NT2/D1 (cell line): ENCODE measurements at places on chromosomes 12 and 14.

GRCh38 chr12:79686171-79686570, 4.6 kb downstream of the PAWR start:
- DNase-seq = no peak

DNA sequence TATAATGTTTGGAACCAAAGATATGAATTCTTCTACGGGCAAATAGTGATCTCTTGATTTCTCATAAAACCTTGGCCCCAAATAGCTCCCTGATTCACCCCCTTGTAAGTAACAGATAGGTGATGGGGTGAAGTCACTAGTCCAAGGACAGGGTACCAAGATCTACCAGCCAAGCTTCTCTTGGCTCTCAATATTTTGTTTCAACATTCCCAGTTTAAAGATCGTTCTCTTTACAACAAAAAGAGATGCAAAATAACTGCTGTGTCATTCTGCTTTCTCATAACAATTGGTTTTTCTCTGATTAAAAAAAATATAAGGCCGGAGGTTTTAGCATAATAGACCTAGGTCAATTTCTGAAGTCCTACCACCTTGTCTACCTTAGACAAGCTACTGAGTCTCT, 11.8 kb downstream of the PAH start:
- DNase-seq = no peak

GRCh38 chr14:24231263-24232120, 675 bp downstream of the NEDD8 start:
- no peak for DNase-seq

DNA sequence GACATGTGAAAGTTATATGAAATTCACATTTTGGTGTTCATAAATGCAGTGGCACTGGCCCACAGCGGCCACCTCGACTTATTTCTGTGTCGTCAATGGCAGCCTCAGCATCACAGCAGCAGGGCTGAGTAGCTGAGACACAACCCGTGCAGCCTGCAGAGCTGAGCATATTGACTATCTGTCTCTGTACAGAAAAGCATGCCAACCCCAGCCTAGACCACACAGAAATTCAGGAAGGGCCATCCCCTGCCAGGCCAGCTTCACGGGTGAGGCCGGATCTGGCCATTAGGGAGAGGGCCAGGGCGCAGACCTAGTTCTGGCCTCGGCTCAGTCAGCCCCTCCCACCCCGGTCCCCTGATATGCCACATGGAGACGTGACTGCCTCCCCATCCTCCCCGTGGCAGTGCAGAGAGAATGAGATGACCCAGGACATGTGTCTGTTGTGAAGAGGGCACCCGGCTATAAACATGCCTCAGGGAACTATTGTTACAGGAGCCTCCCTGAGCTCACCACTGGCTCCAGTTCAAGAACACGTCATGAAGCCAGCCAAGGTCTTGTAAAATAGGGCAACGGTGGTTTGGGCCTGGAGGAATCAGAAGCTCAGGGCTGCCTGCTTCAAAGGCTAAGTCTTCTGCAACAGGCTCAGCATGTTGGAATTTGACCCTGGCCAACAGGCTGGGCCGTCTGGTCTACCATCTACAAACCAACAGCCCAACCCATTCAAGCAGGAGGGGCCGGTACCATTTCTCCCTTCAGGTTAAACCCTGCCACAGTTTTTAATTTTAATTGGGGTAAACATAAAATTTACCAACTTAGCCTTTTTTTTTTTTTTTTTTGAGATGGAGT, 25.5 kb downstream of the SCARB1 start:
- DNase-seq = no peak

DNA sequence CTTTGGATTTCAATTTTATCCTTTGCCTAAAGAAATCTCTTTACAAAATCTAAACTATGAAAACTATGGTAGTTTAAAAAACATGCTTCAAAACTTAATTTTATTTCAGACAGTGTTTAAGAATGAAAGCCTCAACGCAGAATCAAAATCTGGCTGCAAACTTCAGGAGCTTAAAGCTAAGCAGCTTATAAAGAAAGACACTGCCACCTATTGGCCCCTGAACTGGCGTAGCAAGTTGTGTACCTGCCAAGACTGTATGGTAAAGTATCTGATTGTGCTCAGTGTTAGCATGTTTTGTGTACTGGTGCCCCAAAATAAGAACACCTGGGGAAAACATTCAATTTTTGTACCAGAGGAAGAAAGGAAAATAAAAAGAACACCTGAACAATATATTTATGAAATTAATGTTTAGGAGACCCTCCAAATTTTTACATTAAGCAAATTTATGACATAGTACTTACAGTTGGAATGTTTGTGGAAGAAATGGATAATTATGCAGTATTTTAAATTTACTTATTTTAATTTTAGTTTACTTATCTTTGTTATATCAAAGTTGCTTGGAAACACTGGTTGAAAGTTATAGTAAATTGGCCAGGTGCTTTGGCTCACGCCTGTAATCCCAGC, 12.2 kb downstream of the UBR7 start:
- DNase-seq = peak; percentile 35

DNA sequence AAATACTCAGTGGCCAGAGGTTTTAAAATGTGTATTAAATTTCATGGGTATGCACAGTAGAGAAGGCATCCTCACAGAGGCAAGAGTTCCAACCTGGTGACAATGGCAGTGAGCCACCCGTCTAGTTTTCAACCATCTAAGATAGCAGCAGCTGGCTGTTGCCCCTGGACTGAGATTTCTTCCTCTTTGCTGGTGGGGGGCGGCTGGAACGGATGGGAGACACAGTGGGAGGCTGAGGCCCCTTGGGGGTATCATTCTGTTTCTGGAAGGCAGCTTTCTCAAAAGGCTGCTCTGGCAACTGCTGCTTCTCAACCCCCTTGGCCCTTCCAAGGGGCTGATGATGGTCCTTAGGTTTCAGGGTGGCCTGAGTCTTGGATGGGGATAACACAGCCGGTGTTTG, 1.0 kb upstream of the IFFO1 start:
- DNase-seq = no peak

GRCh38 chr14:75223664-75224154, 47.3 kb upstream of the TMED10 start:
- peak; percentile 62 for DNase-seq

GRCh38 chr12:79115743-79116142, 251.2 kb downstream of the SYT1 start:
- no peak for DNase-seq

GRCh38 chr12:111606767-111607230, 7.7 kb upstream of the ATXN2 start:
- no peak for DNase-seq

- no peak for DNase-seq
Measured at GRCh38 chr14:70934502-70935134, 27.4 kb downstream of the PCNX1 start.

DNA sequence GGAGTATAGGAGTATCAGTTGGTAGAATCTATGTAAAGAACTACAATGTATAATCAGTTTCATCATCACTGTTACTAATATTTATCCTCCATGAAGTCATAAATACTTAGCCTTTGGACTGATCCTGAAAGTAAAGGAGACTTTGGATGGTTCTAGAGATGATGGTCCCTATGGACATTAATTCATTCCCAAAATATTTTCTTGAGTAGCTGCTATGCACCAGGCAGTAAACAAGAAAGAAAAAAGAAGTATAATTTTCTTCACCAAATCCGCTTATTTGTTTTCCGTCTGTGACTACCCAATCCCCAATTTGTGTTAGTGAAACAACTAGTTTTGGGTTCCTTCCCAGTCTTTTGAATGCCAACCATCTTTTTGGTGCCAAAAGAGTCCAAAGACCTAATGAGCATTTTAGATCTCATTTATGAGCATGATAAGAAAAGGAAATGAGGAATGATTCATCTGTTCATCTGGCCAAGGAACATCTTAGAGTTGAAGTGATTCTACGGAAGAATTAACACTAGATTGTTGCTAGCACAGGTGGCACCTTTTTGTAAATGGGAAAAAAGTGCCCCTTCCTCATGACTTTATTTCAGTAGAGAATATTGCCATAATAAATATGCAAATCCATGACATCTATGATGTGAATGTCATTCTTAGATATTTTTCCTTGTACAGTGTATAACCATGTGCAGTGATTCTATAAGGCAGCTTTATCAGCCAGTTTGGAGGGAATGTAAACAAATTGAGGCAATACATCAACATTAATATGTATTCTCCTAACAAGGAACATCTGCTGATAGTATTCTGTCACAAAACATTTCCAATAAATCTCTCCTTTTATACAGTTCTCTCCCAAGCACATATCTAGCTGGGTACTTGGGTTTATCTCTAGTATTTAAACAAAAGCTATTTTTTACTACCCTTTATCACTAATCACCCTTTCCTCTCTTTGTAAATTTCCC, 85.1 kb upstream of the CCDC91 start:
- no peak for DNase-seq

DNA sequence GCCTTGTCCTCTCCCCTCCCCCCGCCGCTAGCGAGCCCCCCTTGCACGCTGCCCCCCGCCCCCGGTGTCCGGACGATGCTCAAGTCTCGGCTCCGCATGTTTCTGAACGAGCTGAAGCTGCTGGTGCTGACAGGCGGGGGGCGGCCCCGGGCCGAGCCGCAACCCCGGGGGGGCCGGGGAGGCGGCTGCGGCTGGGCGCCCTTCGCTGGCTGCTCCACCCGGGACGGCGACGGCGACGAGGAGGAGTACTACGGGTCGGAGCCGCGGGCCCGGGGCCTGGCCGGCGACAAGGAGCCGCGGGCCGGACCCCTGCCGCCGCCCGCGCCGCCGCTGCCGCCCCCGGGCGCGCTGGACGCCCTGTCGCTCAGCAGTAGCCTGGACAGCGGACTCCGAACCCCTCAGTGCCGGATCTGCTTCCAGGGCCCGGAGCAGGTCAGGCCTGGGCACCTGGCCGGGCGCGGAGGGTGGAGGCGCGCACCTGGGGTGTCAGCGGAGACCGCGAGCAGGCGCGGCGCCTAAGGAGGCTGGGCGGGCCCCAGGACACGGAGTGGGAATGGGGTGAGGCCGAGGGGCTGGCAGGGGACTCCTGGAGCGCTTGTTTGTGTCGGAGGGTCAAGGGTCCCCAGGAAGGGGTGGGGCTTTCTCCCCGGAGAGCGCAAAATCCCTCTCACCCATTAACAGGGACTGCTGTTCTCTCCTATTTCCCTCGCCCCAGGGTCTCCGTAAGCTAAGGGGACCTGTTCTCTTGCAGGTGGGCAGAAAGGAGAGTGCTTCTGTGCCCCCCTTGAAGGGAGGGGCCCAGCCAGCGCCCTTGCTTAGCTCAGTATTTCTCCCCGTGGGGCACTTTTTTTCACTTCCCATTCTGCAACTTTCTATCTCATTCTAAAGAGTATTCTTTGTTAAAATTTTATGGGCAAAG, 810 bp downstream of the MARCHF9 start:
- DNase-seq = no peak

DNA sequence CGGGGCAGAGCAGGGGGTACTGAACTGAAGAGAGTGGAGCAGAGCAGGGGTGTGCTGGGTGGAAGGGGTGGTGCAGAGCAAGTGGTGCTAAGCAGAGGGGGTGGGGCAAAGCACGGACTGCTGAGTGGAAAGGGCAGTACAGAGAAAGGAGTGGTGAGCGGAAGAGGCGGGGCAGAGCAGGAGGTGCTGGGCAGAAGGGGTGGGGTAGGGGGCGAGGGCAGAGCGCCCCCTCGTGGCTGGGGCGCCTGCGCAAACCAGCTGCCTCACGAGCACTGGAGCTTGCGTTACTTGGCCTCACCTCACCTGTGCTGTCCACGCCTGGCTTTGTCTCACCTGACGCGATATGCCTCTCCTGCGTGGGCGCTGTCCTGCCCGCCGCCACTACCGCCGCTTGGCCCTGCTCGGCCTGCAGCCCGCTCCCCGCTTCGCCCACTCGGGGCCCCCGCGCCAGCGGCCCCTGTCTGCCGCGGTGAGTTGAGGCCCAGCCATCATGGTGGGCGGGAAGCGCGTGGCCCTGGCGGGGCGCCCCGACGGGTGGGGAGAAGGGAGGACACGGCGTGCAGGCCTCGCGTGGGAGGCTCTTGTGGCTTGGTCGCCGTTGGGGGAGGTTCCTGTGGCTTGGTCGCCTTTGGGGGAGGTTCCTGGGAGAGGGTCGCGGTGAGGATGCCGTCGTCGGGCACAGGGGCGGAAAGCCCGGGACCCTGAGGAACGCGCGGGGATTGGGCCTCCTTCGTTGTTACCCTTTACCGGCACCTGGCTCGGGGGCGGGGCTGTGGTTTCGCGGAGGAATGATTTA, at the start of gene COX8C:
TSS of gene COX8C (plus strand) at position 257 of the 796 bp plus-strand sequence. CDS start at position 344, 87 bp downstream.
- no peak for DNase-seq

GRCh38 chr14:32597771-32598170, 268.7 kb downstream of the AKAP6 start:
- no peak for DNase-seq

- no peak for DNase-seq
Measured at GRCh38 chr12:82476511-82476910, 118.2 kb downstream of the METTL25 start.

- DNase-seq = no peak
Measured at GRCh38 chr14:94650806-94651805, 38.9 kb downstream of the SERPINA3 start.
